ENCODE measurements at places on chromosomes 7 and 10. TPM values are rescaled to one million over a fixed set of nuclear protein-coding genes. Genes with fewer than 3 reads are reported as not detected.

DNA sequence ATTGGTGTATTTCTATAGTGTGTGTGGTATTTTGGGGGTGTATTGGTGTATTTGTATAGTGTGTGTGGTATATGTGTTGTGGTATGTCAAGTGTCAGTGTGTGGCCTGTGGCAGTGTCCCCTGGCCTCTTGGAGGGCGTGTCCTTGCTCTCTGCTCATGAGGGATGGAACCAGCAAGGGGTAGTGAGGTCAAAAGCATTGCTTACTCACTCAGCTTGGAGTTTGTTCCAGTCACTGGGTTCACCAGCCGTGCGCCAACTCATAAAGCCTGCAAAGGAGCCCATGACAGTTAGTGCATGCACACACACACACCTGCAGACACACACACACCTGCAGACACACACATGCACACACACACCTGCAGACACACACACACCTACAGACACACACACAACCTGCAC is 4.3 kb upstream of the TRPV6 start:
- peaks cover 3% of the 10 kb centered on the region for H3K27me3 ChIP-seq
- H3K36me3 ChIP-seq, result no peaks in the 10 kb centered on the region
- H3K4me3 ChIP-seq, result no peak overlapping the region
- no peak overlapping the region for H3K27ac ChIP-seq
- no peaks in the 10 kb centered on the region for H3K4me1 ChIP-seq

DNA sequence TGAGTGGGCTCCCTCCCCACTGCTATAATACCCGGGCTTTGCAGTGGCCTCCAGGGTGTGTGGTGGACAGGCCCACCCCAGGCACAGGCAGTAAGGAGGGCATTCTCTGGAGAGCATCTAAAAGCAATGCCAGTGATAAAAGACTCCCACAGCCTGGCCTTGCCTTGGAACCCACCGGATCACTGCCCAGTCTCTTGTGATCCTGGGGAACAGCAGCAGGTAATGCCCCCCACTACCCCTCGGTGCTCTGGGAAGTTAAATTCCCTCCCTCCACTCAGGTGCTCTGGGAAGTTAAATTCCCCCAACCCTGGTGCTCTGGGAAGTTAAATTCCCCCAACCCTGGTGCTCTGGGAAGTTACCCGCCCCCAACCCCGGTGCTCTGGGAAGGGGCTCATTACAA is 565.2 kb downstream of the TCERG1L start:
- no peaks in the 10 kb centered on the region for H3K36me3 ChIP-seq
- no peak overlapping the region for H3K4me3 ChIP-seq
- no peak overlapping the region for H3K27ac ChIP-seq
- DNase-seq, result no peak
- no peaks in the 10 kb centered on the region for H3K4me1 ChIP-seq

DNA sequence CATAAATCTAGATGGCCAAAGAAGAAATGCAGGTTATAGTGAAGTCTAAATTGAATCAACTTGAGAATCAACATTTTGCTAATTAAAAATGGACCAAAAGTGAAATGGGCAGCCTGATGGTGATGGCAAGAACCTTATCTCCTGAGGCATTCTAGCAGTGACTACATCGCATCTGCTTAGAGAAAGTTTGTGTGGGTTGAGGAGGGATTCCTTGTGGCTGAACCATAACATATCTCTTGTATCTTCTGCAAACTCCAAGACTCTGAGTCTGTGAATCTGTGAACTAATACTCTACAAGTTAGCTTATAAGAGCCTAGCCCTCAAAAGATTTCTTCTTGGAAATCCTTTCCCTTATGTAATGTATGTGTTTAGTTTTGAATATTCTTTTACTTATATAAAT is 85.6 kb downstream of the PRKG1 start:
- no peaks in the 10 kb centered on the region for H3K36me3 ChIP-seq
- no peak for DNase-seq
- no peak overlapping the region for H3K4me3 ChIP-seq
- no peaks in the 10 kb centered on the region for H3K4me1 ChIP-seq
- no peak overlapping the region for H3K27ac ChIP-seq

- peaks cover 3% of the 10 kb centered on the region for H3K36me3 ChIP-seq
- no peaks in the 10 kb centered on the region for H3K27me3 ChIP-seq
- H3K4me1 ChIP-seq, result peaks cover 1% of the 10 kb centered on the region
- no peak overlapping the region for H3K4me3 ChIP-seq
- H3K27ac ChIP-seq, result no peak overlapping the region
- peak; percentile 70 for DNase-seq
Observed at GRCh38 chr7:774161-775109, 47.4 kb upstream of the PRKAR1B start.

DNA sequence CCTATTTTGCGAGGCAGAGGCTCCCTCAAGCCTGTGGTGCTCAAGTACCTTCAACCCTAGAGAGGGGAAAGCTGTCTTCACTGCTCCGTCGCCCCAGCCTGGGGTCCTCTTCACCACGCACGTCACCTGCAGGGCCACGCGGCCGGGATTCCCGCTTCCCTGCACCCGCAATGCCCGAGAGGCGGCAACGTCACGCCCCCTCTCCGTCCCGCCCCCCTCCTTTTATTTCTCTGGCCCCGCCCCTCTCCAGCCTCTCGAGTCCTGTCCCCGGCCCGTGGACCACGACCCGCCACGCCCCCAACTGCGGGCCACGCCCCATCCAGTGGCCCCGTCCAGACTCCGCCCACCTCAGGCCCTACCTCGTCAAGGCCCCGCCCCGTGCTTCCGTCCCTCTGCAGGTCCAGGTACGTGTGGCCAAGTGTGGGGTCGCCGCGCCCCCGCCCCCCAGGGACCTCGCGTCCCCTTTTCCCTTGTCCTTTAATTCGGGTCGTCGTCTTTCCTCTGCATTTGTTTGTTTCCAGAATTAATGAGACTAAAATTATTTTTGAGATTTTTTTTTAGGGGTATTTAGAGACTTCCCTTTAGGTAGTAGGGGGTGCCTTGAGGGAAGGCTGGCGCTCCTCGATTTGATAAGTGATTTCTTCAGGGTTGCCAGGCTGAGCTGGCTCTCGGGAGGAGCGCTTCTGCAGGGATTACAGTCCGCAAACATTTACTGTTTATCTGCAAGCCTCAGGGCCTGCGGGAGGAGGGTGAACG is 69.8 kb upstream of the BAIAP2L1 start:
- H3K27me3 ChIP-seq, result peaks cover 3% of the 10 kb centered on the region
- H3K4me3 ChIP-seq, result no peak overlapping the region
- H3K4me1 ChIP-seq, result no peaks in the 10 kb centered on the region
- no peak for DNase-seq

DNA sequence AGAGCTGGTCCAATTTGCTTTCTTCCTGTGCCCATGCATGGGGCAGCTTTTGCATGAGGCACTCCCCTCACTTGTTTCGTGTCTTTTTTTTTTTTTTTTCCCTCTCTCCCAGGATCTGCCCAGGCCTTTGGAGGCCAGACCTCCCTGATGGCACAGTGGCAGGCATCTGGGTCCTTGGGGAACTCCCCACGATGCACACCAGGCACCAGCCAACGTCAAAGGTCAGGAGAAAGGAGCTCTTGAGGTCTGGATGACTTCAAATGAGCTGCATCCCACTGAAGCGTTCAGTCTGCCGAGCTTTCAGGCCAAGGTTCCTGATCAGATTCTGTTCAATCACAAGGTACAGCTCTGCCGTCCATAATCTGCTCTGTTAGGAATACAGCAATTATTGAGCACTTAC is 97.2 kb upstream of the CARD11 start:
- H3K36me3 ChIP-seq, result no peaks in the 10 kb centered on the region
- no peak for DNase-seq
- no peak overlapping the region for H3K4me3 ChIP-seq
- H3K4me1 ChIP-seq, result no peaks in the 10 kb centered on the region
- no peak overlapping the region for H3K27ac ChIP-seq

The ATOH7 gene
- total RNA-seq, result not detected

The SLC4A2 gene
- 109 TPM for total RNA-seq

The CNOT4 gene
- total RNA-seq, result 24.6 TPM

All from activated CD4-positive, alpha-beta memory T cell treated with anti-CD3 and anti-CD28 coated beads, Interleukin-2, amount 10 ng/mL, durations not matched to agents 7 days and 5 days (primary cell).